ENCODE measurements at places on chromosomes 7 and 10. TPM values are rescaled to one million over a fixed set of nuclear protein-coding genes. Genes with fewer than 3 reads are reported as not detected.

OR6B1 gene
- not detected for total RNA-seq

- DNase-seq = no peak
Observed at GRCh38 chr7:23247046-23247602, 549 bp downstream of the GPNMB start.

DNA sequence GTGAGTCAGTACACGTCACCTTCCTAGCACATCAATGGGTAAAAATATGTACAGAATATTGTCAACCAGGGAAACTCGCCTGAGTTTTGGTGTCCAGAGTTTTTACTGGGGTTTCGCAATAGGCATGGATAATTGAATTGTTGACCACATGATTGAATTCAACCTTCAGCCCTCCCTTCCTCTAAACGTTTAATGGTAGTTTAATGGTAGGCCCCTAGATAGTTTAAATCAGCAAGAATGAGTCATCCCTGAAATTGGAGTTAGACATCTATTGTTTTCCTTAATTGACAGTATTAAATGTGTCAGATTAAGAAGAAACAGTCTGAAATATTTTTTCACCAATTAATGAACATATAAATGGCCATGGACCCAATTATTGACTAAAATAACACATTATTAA, 57.8 kb upstream of the CACNA2D1 start:
- DNase-seq = no peak

PDE6C gene
- total RNA-seq = not detected

DNA sequence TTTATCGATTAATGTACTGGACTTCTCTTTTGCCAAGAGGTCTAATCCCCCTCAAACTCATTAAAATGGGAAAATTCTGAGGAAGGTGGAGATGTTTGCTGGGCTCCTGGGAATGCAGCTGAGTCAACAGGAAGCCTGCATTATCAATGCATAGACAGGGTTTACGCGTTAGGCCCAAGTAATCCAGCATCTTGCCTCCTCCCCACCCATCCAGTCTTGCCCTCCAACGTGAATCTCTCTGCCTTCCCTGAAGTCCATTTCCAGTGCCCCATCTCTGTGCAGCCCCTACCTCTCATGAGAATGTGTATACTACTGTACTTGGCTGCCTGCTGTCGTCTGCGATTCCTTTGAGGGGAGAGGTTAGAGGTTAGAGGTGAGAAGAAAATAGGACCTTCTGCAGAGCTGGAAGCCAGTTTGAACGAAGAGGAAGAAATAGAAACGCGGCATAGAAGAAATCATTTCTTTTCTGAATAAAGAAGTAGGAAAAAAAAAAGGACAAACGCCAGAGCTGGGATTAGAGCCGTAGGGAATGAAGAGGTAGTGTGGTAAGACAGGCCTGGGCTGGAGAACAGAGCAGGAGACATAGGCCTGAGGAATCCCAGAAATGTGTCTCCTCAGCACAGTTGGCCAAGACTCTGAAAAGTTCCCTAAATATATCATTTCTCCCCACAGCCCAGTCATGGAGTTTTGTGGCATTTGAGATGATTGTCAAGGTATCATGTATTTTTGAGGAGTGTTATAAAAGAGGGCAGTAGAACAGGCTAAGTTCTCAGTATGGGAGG, 75.6 kb downstream of the MYOF start:
- DNase-seq = peak; percentile 32

IDI2 gene
- total RNA-seq = not detected

SP8 gene
- total RNA-seq = not detected

RNF133 gene
- total RNA-seq = not detected

DNA sequence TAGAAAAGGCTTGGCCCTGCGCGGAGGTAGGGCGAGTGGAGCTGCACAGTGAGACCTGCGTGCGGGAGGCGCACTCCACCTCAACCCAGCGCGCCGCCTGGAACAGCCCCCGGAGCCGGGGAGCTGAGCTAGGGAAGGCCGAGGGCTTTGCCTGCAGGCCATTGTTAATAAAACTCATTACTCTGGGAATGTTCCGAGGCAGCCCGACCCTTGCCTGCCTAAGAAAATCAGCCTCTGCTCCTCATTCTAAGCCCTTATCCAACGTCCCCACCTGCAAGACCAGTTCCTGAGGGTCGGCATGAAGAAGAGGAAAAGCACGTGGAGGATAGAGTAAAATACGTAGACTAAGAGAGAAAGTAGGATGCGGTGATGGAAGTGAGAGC, 55.3 kb downstream of the C7orf25 start:
- DNase-seq = peak; percentile 32

DNA sequence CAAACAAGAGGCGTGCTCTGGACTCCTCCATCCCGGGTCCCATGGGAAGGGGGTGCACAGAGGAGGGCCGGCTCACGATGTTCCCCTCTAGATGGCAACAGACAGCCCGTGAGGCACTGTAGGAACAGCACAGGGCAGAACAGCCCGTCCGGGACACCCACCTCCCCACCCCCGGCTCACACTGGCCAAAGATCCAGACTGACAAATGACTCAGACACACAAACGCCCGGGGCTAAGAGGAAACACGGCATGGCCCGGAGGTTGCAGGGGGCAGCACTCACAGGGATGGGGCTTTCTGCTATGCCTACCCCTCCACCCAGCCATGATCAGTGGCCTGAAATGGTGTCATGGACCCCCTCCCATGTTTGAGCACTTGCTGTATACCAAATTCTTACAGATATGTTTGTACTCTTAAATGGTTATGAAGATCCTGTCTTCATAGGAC, 4.9 kb upstream of the ELN start:
- DNase-seq = peak; percentile 90

GRCh38 chr7:152737833-152738232, 21.7 kb upstream of the ACTR3B start:
- DNase-seq = no peak

DNA sequence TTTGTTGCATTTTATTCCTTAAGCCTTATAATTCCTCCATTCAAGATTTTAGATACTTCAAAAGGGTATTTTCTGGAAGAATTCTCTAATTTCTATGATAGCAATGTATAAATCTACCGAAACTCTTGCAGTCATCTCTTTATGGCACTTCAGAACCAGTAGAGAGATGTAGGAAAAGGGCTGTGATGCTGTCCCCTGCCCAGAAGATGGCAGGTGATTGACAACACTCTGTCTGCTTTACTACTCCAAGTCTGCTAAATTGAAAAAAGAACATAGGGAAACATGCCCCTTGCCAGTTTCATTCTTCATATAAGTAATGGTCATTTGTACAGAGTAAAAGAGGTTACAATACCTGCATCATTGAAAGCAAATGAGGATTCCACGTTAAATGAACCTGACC, 5.1 kb downstream of the TCTN3 start:
- no peak for DNase-seq

- no peak for DNase-seq
Observed at GRCh38 chr10:100135486-100135885, 50.3 kb downstream of the ERLIN1 start.

MSMB gene
- not detected for total RNA-seq

DNA sequence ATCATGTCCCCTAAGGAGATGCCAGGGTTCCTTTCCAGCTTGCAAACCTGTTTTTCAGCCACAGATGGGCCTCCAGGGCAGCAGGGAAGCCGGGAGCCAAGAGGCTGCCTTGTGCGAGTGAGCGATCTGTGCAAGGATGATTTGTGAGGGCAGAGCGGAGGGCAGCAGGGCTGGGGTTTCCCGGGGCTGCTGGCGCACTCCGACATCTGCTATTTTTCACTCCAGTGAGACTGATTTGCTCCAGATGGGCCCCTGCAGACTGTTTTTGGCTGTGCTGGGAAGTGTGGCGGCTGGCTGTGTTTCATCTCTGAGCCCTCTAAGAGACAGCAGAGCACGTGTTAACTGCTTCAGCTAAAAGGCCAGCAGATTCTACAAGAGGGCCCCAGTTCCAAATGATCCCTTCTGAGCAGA, 466.2 kb downstream of the TYW1 start:
- DNase-seq = no peak

HOXA1 gene
- 0.97 TPM for total RNA-seq
